Endothelial cell of umbilical vein (primary cell): ENCODE measurements at places on chromosomes 6 and 20.

- DNase-seq = peak; percentile 55
Measured at GRCh38 chr6:109349419-109349987, 32.8 kb downstream of the CD164 start.

GRCh38 chr20:53419693-53420460 is 173.8 kb downstream of the ZNF217 start:
- DNase-seq = no peak

DNA sequence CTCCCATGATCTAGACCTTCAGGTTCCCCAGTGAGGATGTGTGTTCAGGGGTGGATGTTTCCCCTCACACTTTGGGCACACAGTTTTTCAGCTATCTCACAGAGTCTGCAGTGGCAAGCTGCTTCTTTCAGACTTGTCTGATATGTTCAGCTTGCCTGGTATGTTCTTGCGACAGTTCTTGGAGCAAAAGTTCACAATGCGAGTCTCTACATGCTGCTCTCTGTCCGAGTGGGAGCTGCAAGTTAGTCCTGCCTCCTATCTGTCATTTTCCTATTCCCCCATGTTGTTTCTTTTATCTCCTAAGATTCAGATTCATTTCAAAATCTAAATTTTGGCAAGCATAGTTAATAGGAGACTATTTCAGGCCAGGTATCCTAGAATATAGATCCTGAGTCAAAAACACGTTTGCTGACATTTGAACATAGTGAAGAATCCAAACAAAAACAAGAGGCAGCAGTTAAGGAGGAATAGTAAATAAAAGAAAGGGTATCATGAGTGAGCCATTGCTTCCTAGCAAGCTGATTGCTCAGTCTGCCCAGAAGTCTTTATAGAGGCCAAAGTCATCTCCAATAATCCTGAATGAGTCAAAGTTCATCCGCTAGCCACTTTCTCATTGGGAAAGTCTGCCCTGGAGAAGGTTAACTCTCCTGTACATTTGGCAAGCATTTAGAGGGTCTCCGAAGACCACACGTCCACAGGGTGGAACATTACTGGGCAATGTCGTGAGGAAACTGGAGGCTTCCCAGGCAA is 140.2 kb upstream of the MOCS1 start:
- DNase-seq = no peak

DNA sequence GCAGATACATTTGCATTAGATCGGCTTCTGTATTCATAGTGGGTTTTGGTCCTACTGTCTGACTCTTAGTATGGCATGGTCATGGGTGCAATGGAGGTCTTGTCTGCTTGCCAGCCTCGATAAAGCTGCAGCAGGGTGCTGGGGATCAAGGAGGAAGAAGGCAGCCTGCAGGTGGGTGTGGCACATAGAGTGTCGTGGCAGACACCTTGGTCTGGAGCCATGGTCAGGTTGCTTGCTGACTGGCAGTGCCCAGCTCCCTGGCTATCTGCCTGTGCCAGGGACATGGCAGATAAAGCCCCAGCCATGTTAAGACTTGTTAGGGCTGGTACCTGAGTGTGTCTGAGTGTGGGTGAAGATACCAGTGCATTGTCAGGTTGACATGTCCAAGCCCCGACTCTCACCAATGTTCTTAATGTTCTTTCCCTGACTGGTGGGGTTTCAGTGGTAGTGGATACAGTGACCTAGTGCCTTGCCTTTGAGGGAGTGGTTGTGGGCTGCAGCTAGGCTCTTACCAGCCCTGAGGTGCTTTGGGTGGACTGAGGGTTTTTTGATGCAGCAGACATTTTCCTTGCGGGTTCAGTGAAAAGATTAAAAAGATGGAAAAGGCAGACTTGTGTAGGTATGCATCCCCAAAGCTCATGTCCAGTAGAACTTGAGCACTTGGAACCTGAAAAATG is 1.8 kb downstream of the FAM83D start:
- no peak for DNase-seq

GRCh38 chr20:45012682-45013302 is 46.5 kb downstream of the STK4 start:
- DNase-seq = no peak

- peak; percentile 77 for DNase-seq
Measured at GRCh38 chr6:13453771-13454251, 33.6 kb downstream of the GFOD1 start.

DNA sequence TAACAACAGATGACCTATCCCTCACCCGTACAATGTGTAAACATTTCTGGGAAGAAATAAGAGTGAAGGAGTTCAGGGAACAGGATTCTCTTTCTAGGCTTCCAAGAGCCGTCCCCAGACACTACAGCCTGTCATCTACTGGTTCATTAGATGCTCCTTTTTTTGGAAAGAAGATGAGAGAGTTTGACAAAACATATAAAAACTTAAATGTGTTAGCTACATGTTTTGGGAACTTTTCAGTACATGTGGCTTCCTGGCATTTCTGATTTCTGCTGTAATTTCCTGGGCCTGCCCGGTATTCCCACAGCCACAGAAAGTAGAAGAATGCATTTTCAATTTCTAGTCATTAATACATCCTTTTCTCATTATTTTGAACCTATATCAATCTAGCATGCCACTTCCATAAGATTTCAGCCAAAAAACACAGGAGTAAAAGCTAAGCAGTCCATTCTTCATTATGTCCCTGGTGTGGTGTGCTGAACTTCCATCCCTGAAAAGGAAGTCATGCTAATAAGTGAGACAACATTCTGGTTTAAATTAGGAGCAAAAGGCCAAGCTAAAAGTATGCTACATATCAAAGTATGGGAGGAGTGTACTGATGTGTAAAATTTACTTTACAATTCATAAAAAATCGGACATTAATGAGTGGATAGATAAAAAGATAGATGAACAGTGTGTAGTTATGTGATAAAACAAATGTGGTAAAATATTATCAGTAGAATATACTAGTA is 198.2 kb downstream of the WDR27 start:
- no peak for DNase-seq

- DNase-seq = no peak
Measured at GRCh38 chr20:50339466-50339901, 148.9 kb downstream of the CEBPB start.

- DNase-seq = no peak
Measured at GRCh38 chr6:392441-393390, 1.2 kb downstream of the IRF4 start.

DNA sequence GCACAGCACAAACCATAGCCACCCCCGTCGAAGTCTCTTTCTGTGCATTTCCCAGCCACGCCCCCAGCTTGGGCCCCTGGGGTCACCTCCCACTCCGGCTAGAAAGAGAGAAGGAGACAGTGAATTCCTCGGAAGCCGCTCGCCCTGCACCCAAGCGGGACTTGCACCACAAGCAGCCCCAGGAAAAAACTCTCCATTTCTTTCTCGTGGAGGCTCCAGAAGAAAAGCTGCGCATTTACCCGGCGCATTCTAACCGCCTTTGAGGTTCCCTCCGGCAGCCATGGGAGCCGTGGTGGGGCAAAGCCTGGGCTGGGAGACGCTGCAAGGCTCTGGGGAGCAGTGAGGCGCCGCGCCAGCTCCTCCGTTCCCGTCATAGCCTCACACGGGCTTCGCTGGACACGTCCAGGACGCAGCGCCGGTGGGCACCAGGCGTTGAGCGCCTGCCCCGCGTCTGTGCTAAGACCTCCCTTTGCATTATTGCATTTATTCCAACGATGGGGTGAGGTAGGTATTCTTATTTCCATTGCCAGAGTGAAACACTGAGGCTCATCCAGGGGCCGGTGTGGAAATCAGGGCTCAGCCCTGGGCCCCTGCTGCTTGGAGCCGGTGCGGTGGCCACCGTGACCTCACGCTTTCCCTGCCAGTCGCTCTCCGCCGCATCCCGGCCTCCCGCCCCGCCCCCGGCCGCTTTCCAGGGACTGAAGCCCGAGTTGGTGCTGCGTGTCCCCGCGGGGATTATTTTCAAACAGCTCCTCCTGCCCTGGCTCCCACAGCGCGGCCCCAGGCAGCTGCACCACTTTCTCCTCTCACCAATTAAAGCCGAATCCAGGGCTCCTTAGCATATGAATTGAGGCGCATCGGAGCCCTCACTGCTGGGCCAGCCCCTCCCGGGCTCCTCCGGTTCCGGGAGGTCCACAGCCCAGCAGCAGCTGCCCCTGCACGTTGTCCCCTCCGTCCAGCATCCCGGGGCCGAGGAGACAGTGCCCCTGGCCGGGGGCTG is 148.3 kb upstream of the AFDN start:
- peak; percentile 36 for DNase-seq

DNA sequence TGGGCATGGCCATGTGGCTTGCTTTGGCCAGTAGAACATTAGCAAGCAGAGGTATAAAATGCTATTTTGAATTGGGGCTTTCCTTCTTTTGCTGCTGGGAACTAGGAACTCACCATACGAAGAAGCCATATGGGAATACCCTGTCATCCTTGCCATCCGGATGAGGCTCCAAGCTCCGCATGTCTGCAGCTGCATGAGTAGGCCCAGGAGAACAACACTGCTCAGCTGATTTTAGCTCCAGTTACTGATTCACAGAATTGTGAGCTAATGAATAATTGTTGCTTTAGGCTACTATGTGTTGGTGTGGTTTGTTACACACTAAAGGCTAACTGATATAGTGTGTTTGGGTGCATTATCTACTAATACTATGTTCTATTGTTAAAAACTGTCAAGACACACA is 2.7 kb upstream of the PLCB4 start:
- DNase-seq = no peak

- DNase-seq = no peak
Measured at GRCh38 chr20:3842348-3842930, 4.2 kb upstream of the MAVS start.

DNA sequence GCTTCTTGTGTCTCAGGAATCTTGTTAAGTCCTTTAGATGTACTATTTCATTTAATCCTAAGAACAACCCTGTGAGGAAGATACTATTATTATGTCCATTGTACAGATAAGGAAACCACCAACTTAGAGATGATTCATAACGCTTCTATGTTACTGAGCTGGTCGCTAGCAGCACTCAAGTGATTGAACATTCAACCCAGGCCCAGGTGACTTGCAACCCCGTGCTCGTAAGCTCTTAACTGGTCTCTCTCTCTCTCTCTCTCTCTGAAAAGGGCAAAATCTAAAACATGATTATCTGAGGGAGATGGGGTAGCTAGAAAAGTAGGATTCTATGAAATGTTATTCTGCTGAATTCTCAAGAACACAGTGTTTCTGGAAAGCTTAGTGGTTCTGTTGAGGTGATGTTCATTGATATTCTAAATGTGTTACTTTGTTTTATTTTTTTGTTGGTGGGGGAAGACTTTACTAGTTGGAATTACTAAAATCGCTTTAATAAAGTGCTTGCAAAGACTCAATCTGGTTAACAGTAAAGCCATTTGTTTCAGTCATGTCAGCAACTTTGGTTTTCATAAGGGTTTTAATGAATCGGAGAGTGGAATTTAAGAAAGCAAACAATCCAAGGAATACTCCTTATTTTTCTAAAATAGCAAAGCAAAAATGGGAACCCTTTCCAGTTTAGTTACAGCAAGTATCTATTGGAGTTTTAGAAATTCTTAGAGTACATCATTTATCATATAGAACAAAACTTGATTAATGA is 265.0 kb upstream of the TAB2 start:
- DNase-seq = no peak

GRCh38 chr6:36067374-36068011 is 39.9 kb downstream of the MAPK14 start:
- DNase-seq = peak; percentile 30

DNA sequence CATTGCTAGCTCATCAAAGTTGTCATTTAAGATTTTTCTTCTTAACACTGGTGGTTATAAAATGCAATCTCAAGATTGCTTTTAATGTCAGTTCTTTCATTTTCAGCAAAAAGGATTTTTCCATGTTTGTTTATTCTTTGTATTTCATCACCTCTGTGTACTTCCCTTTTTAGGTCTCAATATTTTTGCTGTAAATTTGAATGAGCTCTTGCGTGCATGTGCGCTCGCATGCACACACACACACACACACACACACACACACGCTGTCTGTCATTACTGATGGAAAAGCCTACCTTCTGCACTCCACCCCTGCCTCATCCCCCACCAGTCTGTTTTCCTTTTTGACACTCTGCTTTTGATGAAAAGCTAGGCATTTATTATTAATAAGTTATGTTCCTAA is 85.3 kb upstream of the FYN start:
- no peak for DNase-seq

- no peak for DNase-seq
Measured at GRCh38 chr6:91013511-91013910, 426.6 kb upstream of the MAP3K7 start.
